ENCODE measurements at places on chromosomes 7 and 10.
A peak's percentile ranks its signal among the peaks of the same experiment; 100 is the strongest.

DNA sequence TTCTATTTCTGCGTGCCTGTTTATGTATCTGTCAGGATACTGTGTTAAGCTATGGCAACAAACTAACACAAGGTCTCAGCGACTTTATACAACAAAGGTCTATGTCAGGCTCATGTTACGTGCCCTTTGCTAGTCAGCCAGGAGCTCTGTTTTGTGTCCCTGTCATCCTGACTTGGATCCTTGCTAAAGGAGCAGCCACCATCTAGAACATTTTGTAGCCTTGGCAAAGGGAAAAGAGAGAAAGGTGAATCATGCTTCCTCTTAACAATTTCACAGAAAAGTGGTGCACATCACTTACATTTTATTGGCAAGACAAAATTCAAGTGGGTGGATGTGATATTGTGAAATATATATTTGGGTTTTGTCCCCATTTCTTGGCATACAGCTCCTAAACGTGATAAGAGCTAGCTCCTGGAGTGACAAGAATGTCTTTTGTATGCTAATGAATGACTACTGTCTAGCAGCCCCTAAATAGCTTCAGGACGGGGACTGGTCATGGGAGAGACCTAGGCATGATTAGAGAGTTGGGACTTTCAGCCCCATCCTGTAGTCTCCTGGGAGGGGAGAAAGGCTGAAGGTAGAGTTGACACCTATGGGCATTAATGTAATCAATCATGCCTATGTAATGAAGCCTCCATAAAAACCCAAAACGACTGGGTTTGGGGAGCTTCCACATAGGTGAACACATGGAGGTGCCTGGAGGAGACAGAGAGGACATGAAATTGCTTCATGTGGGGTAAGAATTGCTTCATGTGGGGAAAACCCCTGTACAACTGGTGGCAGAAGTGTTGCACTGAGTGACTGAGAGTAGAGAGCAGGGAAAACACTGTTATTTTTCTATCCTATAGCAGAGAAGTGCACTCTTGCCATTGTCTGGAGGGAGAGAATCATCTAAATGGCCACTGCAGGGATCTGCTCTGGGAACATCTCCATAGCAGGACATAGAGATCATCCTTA, 33.0 kb downstream of the MRPL32 start:
- DNase-seq = peak; percentile 30

DNA sequence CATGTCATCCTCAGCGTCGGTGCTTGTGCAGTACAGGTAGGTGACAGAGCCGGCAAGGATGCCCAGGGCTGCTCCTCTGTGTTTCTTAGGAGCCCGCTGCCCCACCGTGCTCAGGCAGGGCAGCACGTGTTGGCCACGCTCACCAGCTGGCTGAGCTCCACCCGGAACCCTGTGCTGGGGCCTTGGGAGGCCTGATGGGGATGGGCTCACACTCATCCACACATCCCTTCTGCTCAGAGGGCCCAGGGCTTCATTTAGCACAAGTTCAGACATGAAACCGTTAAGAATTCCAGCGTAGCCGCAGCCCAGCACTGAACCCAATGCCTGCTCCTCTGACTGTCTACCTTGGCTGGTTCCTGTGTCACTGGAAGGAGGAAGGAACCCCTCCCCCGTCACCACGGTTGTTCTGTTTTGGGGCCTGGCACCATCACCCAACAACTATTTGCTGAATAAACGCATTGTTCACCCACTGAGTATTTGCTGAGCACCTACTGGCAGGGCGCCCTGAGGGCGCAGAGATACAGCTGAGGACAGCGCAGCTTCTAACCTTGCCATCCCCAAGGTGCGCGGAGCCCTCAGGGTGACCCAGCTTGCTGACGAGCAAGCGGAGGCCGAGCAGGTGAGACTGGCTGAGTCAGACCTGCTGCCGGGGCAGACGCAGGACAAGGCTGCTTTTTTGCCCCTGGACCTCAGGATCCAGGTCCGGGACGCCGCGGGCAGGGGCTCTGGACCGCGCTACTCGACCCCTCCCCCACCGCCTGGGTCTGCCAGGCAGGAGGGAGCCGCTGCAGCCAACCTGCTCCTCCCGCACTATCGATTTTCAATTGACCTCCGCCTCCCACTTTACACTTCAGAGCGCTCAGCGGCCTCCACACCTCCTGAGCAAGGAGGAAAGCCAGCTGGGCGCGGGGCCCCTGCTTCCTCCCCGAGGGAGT, 50.6 kb upstream of the RET start:
- no peak for DNase-seq

DNA sequence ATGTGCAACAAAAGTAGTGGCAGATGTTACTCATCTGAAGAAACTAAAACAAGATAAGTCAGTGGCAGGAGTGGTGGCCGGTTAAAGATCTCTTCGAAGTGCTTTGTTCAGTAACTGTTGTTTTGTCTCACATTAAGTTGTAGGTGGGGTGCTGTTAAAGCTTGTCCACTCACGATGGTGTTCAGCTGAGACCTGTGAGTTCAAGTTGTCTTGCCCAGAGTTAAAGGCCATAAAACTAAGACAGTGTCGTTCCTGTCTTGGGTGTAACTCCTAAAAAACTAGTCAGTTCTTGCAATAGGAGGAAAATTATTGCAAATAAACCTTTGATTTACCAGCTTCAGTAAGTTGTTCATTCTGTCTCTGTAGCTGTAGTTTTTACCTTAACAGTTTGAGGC, 857 bp upstream of the FOXP2 start:
- DNase-seq = no peak

GRCh38 chr10:58781873-58782488, 269.3 kb downstream of the BICC1 start:
- DNase-seq = peak; percentile 46

GRCh38 chr7:89200758-89201157, 405.2 kb upstream of the TEX47 start:
- DNase-seq = no peak

- DNase-seq = no peak
Observed at GRCh38 chr7:138663725-138664710, 37.1 kb downstream of the SVOPL start.

DNA sequence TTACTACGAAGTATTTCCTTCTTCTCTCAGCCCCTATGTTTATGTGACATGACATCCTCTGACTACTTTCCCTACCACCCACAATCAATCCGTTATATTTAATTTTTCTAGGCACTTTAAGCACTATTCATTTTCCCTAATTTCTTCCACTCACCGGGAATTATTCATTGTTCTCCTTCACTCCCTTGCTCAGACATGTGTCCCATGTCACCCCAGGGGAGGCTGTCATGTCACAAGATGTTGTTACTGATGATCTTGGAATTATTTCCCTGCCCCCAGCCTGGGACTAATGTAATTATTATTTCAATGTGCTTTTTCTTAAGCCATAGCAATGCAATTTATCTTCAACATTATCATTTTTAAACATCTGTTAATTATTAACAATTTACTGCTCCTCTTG, 317.2 kb downstream of the PHF14 start:
- DNase-seq = no peak

DNA sequence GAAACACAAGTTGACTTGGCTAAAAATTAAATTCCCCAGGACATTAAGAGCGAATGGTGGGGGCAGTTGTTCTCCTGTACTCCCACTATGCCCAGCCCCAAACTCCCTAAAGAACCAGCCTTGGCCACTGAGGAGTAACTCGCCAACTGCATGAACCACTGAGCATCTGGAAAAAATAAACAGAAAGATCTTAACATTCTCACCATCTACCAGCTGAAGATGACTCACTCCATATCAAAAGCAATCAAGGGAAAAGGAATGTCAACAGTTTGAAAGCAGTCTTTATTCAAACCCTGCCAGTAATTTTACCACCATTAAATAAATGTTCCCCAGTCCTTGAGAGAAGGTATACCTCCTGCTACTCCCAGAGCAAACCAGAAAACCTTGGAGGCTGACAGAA, 45.4 kb downstream of the CTTNBP2 start:
- no peak for DNase-seq

DNA sequence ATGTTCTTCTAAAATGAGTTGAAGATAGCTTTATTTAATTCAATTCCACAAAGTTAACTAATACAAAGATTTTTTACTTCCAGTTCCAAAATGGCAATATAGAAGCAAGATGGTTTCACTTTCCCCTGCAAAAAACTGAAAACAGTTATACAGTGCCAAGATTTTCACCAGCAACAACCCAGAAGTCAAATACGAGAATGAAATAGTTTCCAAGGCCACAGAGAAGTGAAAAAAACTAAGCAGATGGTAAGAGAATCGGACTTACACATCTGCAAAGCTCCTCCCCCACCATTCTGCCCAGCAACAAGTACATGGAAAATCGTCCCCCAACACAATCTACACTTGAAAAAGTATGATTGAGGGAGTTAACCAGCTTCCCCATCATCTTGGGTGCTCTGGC, 30.3 kb upstream of the KEL start:
- no peak for DNase-seq

DNA sequence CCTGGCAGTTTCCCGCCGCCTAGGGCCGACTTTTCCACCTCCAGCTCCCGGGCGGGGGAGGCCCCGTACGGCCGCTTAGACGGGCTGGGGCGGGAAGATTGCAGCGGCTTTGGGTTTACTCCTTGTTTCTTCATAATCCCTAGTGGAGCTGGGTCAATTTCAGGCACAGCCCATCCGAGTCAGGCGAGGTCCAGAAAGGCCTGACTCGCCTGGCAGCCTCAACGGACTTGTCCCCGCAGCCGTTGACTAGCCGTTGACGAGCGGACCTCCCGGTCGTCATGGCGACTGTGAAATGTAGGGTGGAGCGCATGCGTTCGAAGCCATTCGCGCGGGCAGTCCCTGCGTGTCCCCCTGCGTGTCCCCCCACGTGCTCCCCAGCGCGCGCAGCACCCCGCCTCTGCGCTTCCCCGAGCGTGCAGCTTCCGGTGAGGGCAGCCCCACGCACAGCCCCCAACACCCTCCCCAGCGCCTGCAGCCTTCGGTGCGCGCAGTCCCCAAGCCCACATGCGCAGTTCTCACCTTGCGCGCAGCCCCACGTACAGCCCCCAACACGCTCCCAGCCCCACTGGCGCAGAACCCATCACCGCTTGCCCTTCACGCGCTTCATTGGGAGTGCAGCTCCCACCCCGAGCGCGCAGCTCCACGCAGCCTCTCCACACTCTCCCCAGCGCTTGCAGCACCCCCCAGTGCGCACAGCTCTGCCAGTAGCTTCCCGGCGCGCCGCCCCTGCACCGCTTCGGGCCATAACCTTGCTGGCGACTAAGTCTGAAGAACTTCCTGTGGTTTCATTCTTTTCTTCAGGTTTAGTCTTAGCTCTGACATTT, 67.8 kb downstream of the TBX20 start:
- peak; percentile 3 for DNase-seq

GRCh38 chr7:158054081-158054480, 533.5 kb downstream of the PTPRN2 start:
- no peak for DNase-seq

GRCh38 chr7:7745966-7746365, 27.6 kb upstream of the RPA3 start:
- DNase-seq = no peak

- no peak for DNase-seq
Observed at GRCh38 chr10:86099542-86100334, 266.9 kb downstream of the GRID1 start.

GRCh38 chr10:4691776-4692175, 134.2 kb upstream of the AKR1E2 start:
- DNase-seq = no peak

DNA sequence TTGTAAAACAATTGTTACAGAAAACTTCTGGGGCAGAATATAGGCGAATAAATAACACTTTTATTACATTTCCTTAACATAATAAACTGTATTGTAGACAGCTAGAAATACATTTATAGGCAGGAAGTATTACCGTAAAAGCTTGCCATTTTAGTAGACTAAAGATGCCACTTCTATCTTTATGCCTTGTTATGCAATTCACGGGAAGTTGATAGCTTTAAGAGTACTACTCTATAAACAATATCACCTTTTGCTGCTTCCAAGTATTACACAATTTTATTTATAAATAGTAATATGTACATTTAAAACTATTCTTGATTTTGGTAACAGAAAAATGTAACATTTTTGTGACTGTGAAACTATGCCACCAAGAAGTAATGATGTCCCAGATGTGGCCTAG, 37.9 kb downstream of the PALS2 start:
- DNase-seq = no peak

- DNase-seq = no peak
Observed at GRCh38 chr7:148434181-148434757, 156.3 kb upstream of the C7orf33 start.
